ENCODE measurements at places on chromosomes 7 and 10. TPM values are rescaled to one million over a fixed set of nuclear protein-coding genes. Genes with fewer than 3 reads are reported as not detected.

Gene ANTXRL
- total RNA-seq, result not detected

Gene FXYD4
- not detected for total RNA-seq

Gene SPDYE5
- not detected for total RNA-seq

Gene BEND7
- 12.0 TPM for total RNA-seq

Gene BAIAP2L1
- 56.0 TPM for total RNA-seq

Gene BTRC
- 9.9 TPM for total RNA-seq

Gene HIPK2
- 22.3 TPM for total RNA-seq

Gene ZNF804B
- not detected for total RNA-seq

Gene FAM25G
- not detected for total RNA-seq

Gene PARD3
- 75.1 TPM for total RNA-seq

Gene UCN3
- not detected for total RNA-seq

Gene PHYHIPL
- total RNA-seq, result 0.29 TPM

Gene CRTAC1
- total RNA-seq, result 1.7 TPM

Gene CAMK2G
- 16.9 TPM for total RNA-seq

Gene SFXN4
- total RNA-seq, result 55.7 TPM

Gene SLC37A3
- 28.1 TPM for total RNA-seq

Gene CTTNBP2
- total RNA-seq, result 0.39 TPM

Gene OPN1SW
- total RNA-seq, result not detected

Gene CYP2C19
- 0.02 TPM for total RNA-seq

Gene ATP6V0A4
- 0.26 TPM for total RNA-seq

Gene NME8
- total RNA-seq, result not detected

Gene ACHE
- total RNA-seq, result 2.0 TPM

Gene DYNC1I1
- 0.27 TPM for total RNA-seq

Gene RNF148
- total RNA-seq, result not detected

Gene ATP5MK
- 532 TPM for total RNA-seq

Gene CTAGE15
- total RNA-seq, result not detected

Gene PSD
- 0.41 TPM for total RNA-seq

Gene GLUD1
- total RNA-seq, result 90.0 TPM

Gene ASB10
- total RNA-seq, result not detected

Gene SYT15B
- total RNA-seq, result 4.2 TPM

Gene SPDYE2B
- not detected for total RNA-seq

Gene SLC18A3
- not detected for total RNA-seq

Gene TRPV5
- not detected for total RNA-seq
